ENCODE measurements at places on chromosomes 11 and 22. TPM values are rescaled to one million over a fixed set of nuclear protein-coding genes. Genes with fewer than 3 reads are reported as not detected.

Gene CCDC81
- 0.66 TPM for total RNA-seq

Gene CRYBB2
- total RNA-seq, result not detected

Gene SHANK3
- total RNA-seq, result 4.6 TPM

Gene HORMAD2
- not detected for total RNA-seq

Gene DENND5A
- total RNA-seq, result 13.8 TPM

Data from esophagus squamous epithelium (tissue), 5 donors.